ENCODE measurements at places on chromosomes 4 and X. TPM values are rescaled to one million over a fixed set of nuclear protein-coding genes. Genes with fewer than 3 reads are reported as not detected.

GRCh38 chr4:61427099-61427817 is 227.1 kb downstream of the ADGRL3 start:
- DNase-seq: no peak

GRCh38 chr4:13599159-13599558 is 28.4 kb downstream of the BOD1L1 start:
- DNase-seq: no peak

DNA sequence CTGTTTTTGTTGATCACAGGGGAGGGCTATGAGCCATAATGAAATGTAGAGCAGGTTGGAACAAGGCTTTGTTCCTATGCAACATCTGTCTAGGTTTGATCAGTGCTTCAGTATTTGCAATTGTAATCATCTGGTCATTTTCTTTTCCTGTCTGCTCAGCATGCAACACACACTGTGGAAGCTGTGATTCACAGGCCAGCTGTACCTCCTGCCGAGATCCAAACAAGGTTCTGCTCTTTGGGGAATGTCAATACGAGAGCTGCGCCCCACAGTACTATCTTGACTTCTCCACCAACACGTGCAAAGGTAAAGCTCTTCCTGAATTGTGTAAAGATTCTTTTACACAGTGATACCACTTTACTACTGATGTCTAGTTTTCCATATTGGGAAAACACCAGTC is 181.9 kb upstream of the ANXA3 start:
- no peak for DNase-seq

The MTNR1A gene
- polyA plus RNA-seq: 2.3 TPM

DNA sequence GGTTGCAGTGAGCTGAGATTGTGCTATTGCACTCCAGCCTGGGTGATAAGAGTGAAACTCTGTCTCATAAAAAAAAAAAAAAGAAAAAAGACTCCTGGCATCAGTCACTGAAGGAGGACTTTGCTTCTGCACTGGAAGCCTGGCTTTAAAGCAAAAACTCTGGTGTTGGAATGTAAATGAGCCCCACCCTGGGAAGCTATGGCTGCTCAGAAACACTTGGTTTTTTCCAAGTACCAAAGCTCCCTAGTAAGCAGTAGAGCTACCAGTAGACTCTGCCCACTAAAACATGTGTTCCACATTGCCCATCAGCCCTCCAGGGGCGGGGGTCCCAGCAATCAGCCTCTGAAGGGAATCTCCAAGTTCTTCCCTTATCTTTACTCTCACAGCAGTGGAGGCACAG is 154.4 kb downstream of the SHROOM3 start:
- DNase-seq: no peak
